Stimulated activated CD8-positive, alpha-beta memory T cell treated with anti-CD3 and anti-CD28 coated beads, Interleukin-4, amount 100 ng/mL, for 4 hours (primary cell): ENCODE measurements at places on chromosomes 3 and 15.

DNA sequence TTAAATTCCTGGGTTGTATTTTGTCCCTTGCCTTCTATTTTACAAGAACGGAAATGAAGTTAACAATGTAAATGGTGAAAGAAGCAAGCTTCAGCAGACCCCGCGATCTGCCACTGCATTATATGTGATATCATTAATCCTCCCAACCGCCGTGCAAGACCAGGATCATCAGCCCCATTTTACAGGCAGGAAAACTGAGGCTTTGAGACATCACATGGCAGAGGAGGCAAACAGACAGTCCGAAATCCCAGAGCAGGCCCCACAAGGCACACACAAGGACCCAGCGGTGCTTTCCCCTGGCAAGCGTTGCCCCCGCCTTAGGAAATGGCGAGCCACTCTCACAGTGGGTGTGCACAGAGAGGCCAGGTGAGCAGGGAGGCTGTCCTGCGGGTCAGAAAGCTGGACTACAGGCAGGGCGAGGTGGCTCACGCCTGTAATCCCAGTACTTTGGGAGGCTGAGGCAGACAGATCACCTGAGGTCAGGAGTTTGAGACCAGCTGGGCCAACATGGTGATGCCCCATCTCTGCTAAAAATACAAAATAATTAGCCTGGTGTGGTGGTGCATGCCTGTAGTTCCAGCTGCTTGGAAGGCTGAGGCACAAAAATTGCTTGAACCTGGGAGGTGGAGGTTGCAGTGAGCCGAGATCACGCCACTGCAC lies 16.2 kb downstream of the FGD5 start:
- no peak for DNase-seq

- DNase-seq, result no peak
Measured at GRCh38 chr15:65688462-65688861, 66.7 kb downstream of the SLC24A1 start.

- DNase-seq, result no peak
Measured at GRCh38 chr3:25461946-25462345, 33.9 kb downstream of the RARB start.

DNA sequence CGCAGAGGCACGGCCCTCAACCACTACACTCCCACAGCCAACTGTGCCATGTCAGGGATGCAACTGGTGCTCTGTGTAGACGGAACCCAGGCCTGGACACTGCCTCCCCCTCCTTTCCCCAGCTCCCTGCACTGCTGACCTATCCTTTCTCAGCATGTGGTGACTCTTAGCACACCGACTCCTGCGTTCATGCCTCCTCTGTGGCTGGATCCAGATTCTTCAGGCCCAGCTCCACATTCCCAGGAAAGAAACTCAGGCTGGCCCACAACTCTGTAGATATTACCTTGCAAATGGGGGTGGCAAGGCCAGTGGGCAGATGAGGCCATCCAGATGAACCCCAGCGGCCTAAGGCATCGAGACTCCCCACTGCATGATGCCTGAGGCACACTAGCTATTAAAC lies 272.7 kb downstream of the OCA2 start:
- DNase-seq, result no peak

DNA sequence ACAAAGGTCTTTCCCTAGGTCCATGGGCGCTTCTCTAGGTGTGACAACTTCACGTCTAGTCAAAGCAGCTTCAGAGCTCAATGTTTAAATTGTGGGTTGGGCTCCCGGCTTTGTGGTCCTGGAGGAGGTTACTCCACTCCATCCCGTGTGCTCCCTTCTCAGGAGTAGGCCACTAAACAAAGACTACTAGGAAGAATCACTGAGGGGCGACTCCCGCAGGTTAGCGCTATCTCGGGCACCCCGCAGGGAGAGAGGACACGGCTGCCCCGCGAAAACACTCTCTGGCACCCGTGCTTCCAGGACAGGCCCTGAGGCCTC lies 500 bp downstream of the PARP6 start:
- DNase-seq, result no peak

DNA sequence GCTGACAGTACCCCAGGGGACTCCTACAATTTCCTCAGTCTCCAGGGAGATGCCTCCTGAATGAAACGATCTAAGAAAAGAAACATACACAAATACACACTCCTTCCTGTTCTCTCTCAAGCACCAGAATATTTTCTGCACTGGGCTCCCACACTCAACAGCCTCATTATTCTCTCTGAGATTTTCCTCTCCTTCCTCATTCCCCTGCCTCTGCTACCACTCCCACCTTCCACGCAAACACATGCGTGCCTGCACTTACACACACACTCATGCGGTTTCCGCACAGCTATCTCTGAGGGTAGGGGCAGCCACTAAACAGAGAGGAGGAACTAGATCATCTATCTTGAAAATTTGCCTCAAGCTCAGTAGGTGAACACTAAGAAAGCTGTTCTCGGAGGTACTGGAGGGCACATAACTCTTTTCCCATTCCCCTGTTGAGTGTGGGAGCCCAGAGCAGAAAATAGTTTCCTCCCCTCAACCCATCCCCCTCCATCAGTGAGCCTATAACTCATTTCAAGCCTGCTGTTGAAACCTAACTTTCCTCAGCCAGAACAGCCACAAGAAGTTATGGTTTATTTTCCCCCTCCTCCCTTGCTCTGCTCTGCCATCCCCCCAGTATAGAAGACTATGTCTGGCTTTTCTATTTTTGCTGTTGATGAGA lies 30.5 kb upstream of the TIPARP start:
- DNase-seq, result no peak

- DNase-seq, result no peak
Measured at GRCh38 chr15:54843006-54843405, 353.7 kb downstream of the RSL24D1 start.
